ENCODE measurements at places on chromosomes 1 and 21.

GRCh38 chr1:43204394-43204793, 32.3 kb downstream of the CFAP57 start:
- DNase-seq, result no peak

DNA sequence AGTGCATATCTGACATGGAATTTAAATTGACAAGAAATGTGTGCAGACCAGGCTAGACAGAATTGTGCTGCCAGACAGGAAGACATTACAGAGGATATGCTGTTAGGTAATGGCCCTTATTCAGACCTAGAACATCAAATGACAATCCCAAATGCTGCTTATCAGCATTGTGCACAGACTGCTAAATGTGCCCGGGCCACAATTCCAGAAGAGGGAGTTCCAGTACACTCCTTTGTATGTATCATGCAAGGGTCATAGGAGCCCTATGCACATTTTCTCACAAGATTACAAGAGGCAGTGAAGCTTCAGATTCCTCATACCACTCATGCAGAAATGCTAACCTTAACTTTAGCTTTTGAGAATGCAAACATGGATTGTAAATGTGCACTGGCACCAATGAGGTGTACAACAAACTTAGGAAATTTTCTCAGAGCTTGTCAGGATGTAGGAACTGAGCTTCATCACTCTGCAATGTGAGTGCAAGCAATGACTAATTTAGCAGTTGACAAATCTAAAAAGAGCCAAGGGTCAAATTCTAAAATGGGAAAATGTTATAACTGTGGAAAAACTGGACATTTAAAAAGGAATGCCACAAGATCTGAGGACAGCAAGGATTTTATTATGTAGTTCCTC, 273.5 kb downstream of the COL11A1 start:
- DNase-seq, result no peak

DNA sequence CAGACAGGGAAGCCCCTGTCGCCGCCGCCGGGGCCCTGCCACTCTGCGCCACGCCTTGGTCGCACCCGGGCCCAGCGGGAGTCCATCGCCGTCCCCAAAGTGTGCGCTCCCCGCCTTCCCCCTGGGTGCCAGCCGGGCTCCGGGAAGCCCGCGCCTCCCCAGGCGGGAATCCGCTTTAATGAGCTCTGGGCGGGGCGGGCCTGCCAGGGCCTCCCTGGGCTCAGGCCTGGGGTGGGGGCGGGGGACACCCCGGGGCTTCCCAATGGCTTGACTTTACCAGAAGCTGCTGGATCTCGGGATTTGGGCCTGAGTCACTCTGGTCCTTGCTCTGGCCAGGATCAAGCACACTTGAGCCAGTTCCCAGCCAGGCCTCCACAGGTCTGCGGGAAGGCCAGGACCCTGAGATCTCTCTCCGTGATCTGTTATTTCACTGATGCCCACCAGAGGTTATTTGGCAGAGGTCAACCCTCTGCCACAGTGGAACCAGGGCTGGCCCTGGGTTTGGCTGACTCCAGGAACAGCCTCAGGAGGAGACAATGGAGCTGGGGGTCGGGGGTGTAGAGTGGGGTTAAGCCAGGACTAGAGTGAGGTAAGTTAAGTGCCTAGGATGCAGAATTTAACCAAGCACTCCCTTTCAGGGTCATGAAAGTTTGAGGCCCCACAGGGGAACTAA, 178.4 kb upstream of the EDN2 start:
- DNase-seq, result no peak

DNA sequence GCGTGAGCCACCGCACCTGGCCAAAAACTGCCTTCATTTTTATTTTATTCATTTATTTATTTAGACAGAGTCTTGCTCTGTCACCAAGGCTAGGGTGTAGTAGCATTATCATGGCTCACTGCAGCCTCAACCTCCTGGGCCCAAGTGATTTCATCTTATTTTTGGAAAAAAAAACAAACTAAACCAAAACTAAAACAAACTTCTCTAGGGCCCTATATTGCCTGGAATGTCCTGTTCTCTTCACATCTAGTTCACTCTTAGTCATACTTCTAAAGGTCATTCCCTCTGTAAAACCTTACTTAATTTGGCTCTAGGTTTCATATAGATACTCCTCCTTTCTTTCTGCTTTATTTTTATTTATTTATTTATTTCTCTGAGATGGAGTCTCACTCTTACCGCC, 15.6 kb downstream of the RPS27 start:
- DNase-seq, result no peak

GRCh38 chr21:42653231-42654061, at the start of gene PDE9A:
TSS of gene PDE9A (plus strand) at chr21:42653621. CDS start at chr21:42653815, 194 bp downstream.
- DNase-seq, result no peak

DNA sequence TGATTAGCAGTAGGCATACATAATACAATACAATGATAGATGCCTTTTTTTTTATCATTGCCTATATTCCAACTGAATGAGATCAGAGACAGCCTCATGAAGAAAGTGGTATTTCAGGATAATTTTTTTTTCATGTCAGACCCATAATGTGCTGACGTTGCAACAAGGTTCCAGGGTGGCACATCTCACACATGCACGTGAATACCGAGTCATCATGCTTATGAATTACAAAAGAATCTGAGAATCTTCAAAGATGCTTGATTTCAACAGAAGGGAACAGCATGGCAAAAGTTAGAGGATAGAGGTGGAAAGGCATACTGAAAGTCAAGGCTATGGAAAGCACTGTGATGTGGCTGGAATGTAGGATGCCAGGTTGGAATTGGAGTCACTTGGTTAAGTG, 5.0 kb upstream of the RNF11 start:
- DNase-seq, result no peak

GRCh38 chr1:211257826-211258225, 1.3 kb upstream of the RCOR3 start:
- DNase-seq, result no peak

DNA sequence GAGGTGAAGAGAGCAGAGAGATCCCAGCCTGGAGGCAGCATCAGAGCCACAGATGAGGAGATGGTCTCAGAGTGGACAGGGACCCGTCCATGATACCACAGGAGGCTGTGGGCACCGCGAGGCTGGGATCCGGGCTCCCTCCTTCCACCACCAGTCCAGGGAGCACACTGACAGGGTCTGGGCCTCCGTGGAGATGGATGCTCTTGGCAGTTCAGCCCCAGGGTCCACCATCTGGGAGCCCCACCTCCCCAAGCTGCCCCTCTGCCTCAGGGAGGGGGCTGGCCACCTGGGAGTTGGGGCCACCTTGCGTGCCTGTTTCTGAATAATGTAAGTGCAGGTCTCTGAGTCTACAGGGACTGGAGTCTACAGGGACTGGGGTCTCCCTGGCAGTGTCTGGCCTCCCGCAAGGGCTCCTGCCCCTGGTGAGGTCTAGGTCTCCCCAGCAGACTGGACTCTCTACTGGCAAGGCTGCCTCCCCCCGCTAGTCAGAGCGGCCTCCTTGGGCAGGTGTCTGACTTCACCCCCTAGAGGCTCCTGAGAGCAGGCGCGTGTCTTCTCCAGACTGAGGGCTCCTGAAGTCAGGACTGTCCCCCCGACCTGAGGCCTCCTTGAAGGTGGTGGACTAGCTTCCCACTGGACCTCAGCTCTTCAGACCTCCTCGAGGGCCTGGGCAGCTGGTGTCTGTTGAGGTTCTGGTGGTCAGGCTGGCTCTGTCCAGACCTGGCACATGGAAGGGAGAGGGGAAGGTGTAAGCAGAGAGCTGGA, 218.5 kb downstream of the PTPRU start:
- DNase-seq, result no peak

DNA sequence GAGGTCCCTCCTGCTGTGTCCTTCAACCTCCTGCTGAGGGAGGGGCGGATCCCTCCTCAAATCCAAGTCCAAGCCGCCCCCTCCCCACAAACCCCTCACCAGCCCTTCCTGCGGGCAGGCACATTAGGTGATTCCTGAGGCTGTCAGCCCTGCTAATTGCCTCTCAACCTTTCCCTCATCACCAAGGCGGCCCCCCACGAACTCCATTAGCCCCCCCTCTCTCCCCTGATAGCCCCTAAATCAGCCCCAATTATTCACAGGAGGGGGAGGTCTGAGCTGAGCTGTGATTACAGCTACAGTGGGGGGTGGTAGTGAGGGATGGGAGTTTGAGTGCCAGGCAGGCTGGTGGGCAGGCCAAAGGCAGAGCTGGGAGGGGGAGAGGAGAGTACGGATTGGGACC, 5.8 kb upstream of the PEAR1 start:
- no peak for DNase-seq

GRCh38 chr21:15772654-15773053, 42.9 kb downstream of the USP25 start:
- DNase-seq, result no peak

- no peak for DNase-seq
These were observed 7.9 kb upstream of the EXOSC10 start for GRCh38 chr1:11107599-11107998.

- no peak for DNase-seq
These were observed 90.1 kb upstream of the TNR start for GRCh38 chr1:175833502-175833901.

DNA sequence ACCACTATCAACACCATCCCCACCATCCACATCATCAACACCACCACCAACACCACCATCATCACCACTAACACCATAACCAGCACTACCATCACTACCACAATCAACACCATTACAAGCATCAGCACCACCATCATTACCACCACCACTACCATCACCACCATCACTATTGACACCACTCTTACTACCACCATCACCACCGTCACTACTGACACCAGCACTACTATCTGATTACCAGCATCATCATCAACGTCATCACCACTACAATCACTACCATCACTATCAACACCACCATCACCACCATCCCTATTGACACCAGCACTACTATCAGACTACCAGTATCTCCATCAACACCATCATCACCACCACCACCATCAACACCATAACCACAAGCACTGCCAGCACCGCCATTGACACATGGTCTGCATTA, 106.1 kb upstream of the RUNX3 start:
- DNase-seq, result no peak

GRCh38 chr1:59686574-59686973, 128.2 kb upstream of the HOOK1 start:
- DNase-seq, result no peak

DNA sequence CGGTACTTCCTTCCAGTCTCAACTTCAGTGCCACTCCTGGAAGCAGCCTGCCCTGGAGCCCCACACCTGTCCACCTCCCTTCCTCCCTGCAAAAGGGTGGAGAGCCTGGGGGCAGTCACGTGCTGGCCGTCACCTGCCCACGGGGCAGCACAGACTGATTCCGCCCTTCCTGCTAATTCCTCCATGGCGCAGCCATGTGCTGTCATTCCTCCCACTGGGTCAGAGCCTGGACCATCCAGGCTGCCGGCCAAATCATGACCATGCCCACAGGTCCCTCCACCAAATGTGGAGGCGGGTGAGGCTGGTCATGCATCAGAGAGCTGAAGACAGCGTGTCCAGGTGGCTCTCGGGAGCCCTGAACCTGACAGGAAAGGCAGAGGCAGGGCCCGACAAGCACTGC, 24.4 kb upstream of the GPR153 start:
- DNase-seq, result no peak

DNA sequence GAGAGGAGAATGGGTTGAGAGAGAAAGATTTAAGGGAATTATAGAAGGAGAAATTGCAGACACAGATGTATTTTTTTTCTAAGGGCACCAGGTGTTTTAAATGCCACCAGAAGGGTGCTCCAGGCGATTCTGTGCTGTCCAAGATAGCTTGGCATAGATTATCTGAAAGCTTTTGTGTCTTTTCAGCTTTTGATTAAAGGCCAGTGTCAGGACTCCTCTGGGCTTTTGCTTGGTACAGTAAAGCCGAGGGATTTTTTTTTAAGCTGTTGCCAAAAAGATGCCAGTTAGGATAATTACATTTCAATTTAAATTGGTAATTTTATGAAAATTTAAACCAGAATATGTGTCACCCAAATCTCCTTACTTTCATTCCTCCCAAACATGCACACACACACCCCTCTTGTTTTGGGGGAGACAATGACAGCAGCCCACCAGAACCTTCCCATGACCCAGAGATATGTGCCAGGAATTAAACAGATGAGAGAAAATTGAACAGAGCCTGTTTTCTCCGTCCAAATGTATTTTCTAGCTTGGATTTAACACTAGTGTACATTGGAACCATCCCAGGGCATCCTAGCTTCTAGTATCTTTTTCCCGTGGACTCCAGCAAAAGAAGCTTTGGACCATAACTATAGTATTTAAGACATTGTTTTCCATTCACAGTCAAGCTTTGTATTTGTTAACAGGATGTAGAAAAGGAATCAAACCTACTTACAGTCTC, 670.7 kb upstream of the CXADR start:
- DNase-seq, result no peak

- no peak for DNase-seq
These were observed 314.9 kb upstream of the DEPDC1 start for GRCh38 chr1:68811806-68812205.

GRCh38 chr1:215220346-215220745, 137.8 kb downstream of the KCNK2 start:
- no peak for DNase-seq

DNA sequence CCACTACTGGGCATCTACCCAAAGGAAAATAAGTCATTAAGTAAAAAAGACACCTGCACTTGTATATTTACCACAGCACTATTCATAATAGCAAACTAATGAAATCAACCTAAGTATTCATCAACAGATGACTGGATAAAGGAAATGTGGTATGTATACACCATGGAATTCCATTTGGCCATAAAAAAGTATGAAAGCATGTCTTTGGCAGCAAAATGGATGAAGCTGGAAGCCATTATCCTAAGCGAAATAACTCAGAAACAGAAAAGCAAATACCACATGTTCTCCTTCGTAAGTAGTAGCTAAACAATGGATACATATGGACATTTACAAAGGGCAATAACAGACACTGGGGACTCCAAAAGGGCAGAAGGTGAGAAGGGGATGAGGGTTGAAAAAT, 485.7 kb upstream of the BRINP3 start:
- DNase-seq, result no peak

DNA sequence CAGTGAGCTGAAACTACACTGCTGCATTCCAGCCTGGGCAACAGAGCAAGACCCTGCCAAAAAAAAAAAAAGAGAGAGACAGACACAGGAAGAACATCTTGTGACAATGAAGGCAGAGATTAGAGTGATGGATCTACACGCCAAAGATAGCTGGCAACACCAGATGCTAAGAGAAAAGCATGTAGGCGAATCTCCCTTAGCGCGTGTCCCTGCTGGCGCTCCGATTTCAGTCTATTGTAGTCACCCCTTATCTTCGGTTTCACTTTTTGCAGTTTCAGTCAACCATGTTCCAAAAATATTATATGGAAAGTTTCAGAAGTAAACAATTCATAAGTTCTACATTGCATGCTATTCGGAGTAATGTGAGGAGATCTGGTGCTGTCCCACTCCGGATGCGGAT, 11.6 kb upstream of the BRDT start:
- no peak for DNase-seq

- DNase-seq, result no peak
These were observed 148.6 kb downstream of the NCAM2 start for GRCh38 chr21:21146587-21147373.

- no peak for DNase-seq
These were observed 13.7 kb downstream of the PTPRU start for GRCh38 chr1:29249951-29250581.

- no peak for DNase-seq
These were observed 40.5 kb upstream of the TARBP1 start for GRCh38 chr1:234519506-234519905.

GRCh38 chr1:156112276-156113137, 2.0 kb upstream of the LMNA start:
- no peak for DNase-seq

- DNase-seq, result no peak
These were observed 883 bp downstream of the LAMTOR2 start for GRCh38 chr1:156055281-156056048.
